ENCODE measurements at places on chromosomes 3 and 15.
A peak's percentile ranks its signal among the peaks of the same experiment; 100 is the strongest.

DNA sequence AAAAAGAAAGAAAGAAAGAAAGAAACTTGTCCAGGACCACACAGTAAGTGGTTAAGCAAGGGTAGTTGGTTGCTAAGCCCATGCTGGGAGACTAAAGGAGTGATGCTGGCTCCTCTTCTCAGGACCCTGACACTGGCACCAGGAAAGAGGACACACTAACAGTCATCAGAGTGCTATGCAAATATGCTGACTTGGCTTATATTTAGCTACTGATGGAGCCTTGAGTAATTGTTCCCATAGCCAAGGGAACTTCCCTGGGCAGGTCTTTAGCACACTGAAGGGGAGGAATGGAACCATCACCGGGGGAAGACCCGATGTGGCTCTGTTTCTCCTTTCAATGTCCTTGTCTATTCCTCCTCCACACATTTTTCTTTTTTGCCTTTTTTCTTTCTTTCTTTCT is 6.2 kb downstream of the TMEM40 start:
- no peak overlapping the region for H3K27ac ChIP-seq
- no peak for DNase-seq
- peaks cover 3% of the 10 kb centered on the region for H3K27me3 ChIP-seq
- peaks cover 14% of the 10 kb centered on the region for H3K4me1 ChIP-seq
- H3K36me3 ChIP-seq: no peaks in the 10 kb centered on the region
- no peak overlapping the region for H3K4me3 ChIP-seq

GRCh38 chr3:81744366-81744765 is 17.1 kb downstream of the GBE1 start:
- no peak overlapping the region for H3K4me3 ChIP-seq
- no peak for DNase-seq
- no peaks in the 10 kb centered on the region for H3K36me3 ChIP-seq
- H3K4me1 ChIP-seq: peaks cover 9% of the 10 kb centered on the region

GRCh38 chr3:38555149-38555840 is 59.2 kb downstream of the EXOG start:
- H3K36me3 ChIP-seq: no peaks in the 10 kb centered on the region
- H3K27me3 ChIP-seq: no peaks in the 10 kb centered on the region
- H3K27ac ChIP-seq: no peak overlapping the region
- H3K4me3 ChIP-seq: no peak overlapping the region

DNA sequence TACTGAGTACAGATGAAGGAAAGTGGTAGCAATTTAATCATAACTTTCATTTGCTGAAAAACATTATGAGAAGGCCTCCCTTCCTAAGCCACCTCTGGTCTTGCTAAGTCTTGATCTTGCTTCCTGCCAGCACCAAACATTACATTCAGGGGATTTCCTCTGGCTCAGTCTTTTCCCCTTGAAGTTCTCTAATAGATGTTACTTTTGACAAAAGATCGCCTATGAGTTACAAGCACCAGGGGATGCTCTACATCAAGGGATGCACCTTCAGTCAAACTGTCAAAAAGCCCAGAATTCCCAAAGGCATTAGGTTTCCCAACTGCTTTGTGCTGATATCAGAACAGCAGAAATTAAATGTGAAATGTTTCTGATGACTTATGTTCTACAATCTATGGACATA is 47.3 kb downstream of the AQP9 start:
- H3K27me3 ChIP-seq: peaks cover 5% of the 10 kb centered on the region
- H3K4me3 ChIP-seq: no peak overlapping the region
- no peaks in the 10 kb centered on the region for H3K4me1 ChIP-seq
- H3K36me3 ChIP-seq: no peaks in the 10 kb centered on the region
- no peak overlapping the region for H3K27ac ChIP-seq

DNA sequence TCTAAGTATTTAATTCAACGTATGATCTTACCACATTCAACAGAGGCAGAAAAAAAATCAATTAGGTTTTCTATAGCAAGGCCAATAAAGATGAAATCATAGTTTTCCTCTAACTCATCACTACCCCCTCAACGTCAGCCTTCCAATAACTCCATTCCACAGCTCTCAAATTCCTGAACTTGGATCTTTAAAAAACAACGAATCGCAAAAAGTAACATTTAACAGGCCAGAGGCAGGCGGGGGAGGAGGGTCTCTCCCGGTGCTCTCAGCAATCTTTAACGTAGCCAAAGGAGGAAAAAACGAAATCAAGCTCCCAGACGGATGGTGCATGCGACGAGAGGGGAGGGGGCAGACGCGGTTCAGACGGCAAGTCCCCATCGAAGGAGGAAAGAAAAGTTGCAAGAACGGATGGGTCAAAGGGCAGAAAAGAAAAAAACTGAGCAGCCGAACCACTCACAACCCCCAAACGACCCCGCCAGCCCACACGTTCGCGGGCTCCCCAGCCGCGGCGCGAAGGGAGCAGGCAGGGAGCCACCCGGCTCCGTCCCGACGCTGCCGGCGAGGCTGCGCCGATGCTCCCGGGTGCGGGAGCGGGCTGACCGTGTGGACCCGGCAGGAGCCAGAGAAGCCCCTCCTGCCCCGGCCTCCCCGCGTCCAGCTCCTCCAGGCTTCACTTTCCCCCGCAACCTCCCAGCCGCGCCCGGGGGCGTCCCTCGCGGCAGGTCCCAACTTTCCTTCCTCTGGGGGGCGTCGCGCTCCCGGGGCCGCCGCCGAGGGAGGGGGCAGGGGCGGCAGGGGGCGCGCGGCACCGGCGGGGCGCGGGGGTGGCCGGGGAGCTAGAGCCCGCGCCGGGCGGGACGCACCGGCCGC is 703 bp downstream of the PEAK1 start:
- peak overlapping the region; percentile 70 for H3K4me3 ChIP-seq
- H3K27me3 ChIP-seq: no peaks in the 10 kb centered on the region
- H3K27ac ChIP-seq: no peak overlapping the region
- peak; percentile 65 for DNase-seq
- no peaks in the 10 kb centered on the region for H3K36me3 ChIP-seq

- no peaks in the 10 kb centered on the region for H3K27me3 ChIP-seq
- no peak overlapping the region for H3K27ac ChIP-seq
- H3K4me1 ChIP-seq: peaks cover 25% of the 10 kb centered on the region
- H3K4me3 ChIP-seq: no peak overlapping the region
- DNase-seq: no peak
- no peaks in the 10 kb centered on the region for H3K36me3 ChIP-seq
Observed at GRCh38 chr3:16928386-16929132, 43.8 kb downstream of the PLCL2 start.

DNA sequence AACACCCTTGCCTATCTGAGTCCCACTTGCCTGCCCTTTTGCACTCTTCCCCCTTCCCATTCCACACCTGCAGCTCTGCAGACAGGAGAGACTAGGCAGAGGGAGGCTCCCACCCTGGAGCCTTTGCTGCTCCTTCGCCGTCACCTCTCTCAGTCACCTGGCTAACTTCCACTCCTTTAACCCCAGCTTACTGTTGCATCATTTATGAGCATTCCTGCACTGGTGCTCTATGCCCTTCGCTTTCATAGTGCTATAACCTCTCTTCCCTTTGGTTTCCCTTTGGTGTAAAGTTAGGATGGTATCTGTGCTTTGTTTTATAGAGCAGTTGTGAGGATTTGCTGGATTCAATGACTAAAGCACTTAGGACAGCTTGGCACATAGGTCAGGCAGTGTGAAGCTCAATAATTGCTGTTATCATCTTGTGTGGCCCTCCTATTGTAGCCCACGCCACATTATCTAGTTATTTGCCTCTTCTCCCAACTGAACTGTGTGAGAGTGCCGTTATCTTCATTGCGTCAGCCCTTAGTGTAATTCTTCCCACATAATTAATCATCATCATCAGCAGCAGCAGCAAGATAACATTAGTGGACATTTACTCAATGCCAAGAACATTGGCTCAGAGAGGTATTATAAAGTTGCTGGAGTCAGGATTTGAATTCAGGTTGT is 253.9 kb downstream of the CACNA2D3 start:
- no peak overlapping the region for H3K4me3 ChIP-seq
- peaks cover 2% of the 10 kb centered on the region for H3K27me3 ChIP-seq
- no peak overlapping the region for H3K27ac ChIP-seq
- H3K36me3 ChIP-seq: no peaks in the 10 kb centered on the region

- peaks cover 7% of the 10 kb centered on the region for H3K4me1 ChIP-seq
- peaks cover 5% of the 10 kb centered on the region for H3K36me3 ChIP-seq
- no peaks in the 10 kb centered on the region for H3K27me3 ChIP-seq
- peak; percentile 50 for DNase-seq
Observed at GRCh38 chr15:84715441-84716035, 401 bp downstream of the SEC11A start.

GRCh38 chr3:150414258-150414657 is 6.2 kb downstream of the TSC22D2 start:
- H3K4me3 ChIP-seq: no peak overlapping the region
- H3K27me3 ChIP-seq: no peaks in the 10 kb centered on the region
- H3K4me1 ChIP-seq: peaks cover 39% of the 10 kb centered on the region
- H3K27ac ChIP-seq: no peak overlapping the region

- no peaks in the 10 kb centered on the region for H3K27me3 ChIP-seq
- no peak overlapping the region for H3K4me3 ChIP-seq
- H3K27ac ChIP-seq: no peak overlapping the region
- DNase-seq: no peak
- no peaks in the 10 kb centered on the region for H3K36me3 ChIP-seq
- H3K4me1 ChIP-seq: no peaks in the 10 kb centered on the region
Observed at GRCh38 chr3:36597422-36597821, 166.9 kb downstream of the DCLK3 start.

DNA sequence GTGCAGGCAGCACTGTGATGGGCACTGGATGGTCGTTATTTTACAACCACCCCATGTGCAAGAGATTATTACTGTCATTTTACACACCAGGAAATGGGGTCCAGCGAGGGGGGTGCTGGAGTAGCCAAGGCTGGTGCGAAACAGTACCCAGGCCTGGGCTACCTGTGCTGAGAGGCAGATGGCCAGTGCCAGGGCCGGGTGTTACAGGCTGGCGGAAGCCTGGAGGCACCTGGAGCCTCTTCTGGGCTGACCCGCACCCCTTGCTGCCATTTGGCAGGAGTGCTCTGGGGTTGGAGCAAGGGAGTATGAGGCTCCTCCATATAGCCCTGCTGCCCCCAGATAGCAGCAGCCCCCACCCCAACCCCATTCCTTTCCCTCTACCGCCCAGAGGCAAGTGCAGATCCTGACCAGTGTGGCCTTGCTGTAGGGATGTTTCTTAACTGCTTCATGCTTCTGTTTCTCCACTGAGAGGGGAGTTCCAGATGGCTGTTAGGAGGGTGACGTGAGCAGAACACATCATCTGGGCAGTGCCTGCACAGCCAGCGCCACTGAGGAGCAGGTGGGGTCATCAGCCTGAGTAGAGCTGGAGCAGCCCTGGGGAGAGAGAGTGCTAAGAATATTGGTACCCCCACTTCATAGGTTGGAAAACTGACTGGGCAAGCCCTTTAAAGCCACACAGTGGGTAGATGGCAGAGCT is 15.3 kb downstream of the SNX33 start:
- no peak overlapping the region for H3K27ac ChIP-seq
- DNase-seq: no peak
- H3K27me3 ChIP-seq: peaks cover 2% of the 10 kb centered on the region
- no peak overlapping the region for H3K4me3 ChIP-seq
- no peaks in the 10 kb centered on the region for H3K4me1 ChIP-seq

- no peak for DNase-seq
- no peaks in the 10 kb centered on the region for H3K27me3 ChIP-seq
- no peaks in the 10 kb centered on the region for H3K4me1 ChIP-seq
- H3K4me3 ChIP-seq: no peak overlapping the region
- no peaks in the 10 kb centered on the region for H3K36me3 ChIP-seq
Observed at GRCh38 chr3:61617041-61617440, 55.7 kb downstream of the PTPRG start.

DNA sequence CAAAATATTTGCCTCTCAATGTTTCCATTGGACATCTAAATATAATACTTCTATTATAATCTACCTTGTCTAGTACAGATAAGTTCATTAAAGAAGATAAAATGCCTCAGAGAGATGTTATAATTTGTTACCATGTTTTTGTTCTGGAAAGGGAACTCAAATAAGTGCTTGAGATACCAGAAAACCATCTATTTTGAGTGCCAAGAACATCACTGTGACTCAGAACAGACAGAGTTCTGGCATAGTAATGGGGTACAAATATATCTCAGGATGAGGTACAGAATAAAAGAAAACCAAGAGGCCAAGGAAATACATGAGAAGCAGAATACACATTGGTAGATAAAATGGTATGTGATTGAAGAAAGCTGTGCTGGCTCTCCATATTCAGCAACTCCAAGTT is 58.9 kb downstream of the IMPG2 start:
- no peak overlapping the region for H3K27ac ChIP-seq
- no peaks in the 10 kb centered on the region for H3K36me3 ChIP-seq
- H3K27me3 ChIP-seq: no peaks in the 10 kb centered on the region
- no peak for DNase-seq

GRCh38 chr3:43582866-43583265 is 38.9 kb downstream of the ANO10 start:
- DNase-seq: peak; percentile 33
- H3K4me3 ChIP-seq: no peak overlapping the region
- H3K27me3 ChIP-seq: no peaks in the 10 kb centered on the region
- peaks cover 8% of the 10 kb centered on the region for H3K4me1 ChIP-seq
- H3K27ac ChIP-seq: peak overlapping the region; percentile 51
- H3K36me3 ChIP-seq: no peaks in the 10 kb centered on the region

- H3K27me3 ChIP-seq: no peaks in the 10 kb centered on the region
- no peaks in the 10 kb centered on the region for H3K36me3 ChIP-seq
- no peak overlapping the region for H3K27ac ChIP-seq
- no peaks in the 10 kb centered on the region for H3K4me1 ChIP-seq
- DNase-seq: no peak
- no peak overlapping the region for H3K4me3 ChIP-seq
Observed at GRCh38 chr3:129087138-129087702, 26.6 kb downstream of the GP9 start.

DNA sequence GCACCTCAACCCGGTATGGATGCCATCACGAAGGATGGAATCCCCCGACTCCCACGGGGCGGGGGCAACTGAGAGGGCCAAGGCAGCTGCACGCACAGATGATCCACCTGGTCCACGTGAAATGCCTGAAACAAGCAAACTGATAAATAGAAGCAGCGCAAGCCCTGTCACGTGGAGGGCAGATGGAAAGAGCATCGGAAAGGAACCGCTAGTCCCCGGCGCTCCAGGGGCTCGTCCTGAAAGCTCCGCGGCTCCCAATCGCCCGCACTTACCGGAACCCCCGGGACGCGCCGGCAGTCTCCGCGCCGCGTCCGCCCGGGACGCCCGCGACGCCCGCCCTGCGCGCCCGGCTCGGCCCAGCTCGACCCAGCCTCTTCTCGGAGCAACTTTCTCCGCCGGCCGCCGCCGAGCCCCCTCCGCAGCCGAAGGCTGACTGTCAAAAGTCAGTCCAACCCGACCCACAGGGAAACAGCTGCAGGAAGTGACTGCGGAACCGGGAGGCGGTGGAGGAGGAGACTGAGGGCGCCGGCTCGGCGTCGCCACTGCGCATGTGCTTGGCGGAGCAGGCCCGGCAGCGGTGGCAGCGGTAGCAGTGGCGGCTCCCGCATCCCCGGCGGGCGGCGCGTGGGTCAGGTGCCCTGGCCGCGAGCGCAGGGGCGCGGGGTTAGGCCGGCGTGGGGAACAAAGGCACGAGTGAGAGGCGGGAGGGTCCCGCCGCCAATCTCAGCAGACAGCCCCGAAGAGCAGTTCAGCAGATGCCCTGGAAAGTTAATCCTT is at the start of gene ZMAT3:
ZMAT3 (minus strand) TSS at position 487 of the 777 bp plus-strand sequence. CDS start 4,057 bp downstream, outside the sequence.
- H3K4me3 ChIP-seq: peak within 1 kb of the TSS; percentile 76
- H3K27me3 ChIP-seq: no peaks in the 10 kb centered on the region
- no peaks in the 10 kb centered on the region for H3K36me3 ChIP-seq
- H3K4me1 ChIP-seq: peaks cover 33% of the 10 kb centered on the region

GRCh38 chr15:33729653-33730052 is 238.6 kb upstream of the CHRM5 start:
- H3K27ac ChIP-seq: no peak overlapping the region
- no peaks in the 10 kb centered on the region for H3K36me3 ChIP-seq
- no peak overlapping the region for H3K4me3 ChIP-seq
- no peaks in the 10 kb centered on the region for H3K27me3 ChIP-seq

- peaks cover 2% of the 10 kb centered on the region for H3K36me3 ChIP-seq
- DNase-seq: no peak
- no peak overlapping the region for H3K4me3 ChIP-seq
- H3K4me1 ChIP-seq: no peaks in the 10 kb centered on the region
- no peak overlapping the region for H3K27ac ChIP-seq
- no peaks in the 10 kb centered on the region for H3K27me3 ChIP-seq
Observed at GRCh38 chr3:18099611-18100010, 325.5 kb downstream of the SATB1 start.
